GM18507 (cell line): ENCODE measurements at places on chromosomes 2 and 18.

GRCh38 chr18:3094338-3094684, 81.4 kb upstream of the LPIN2 start:
- DNase-seq, result no peak

- DNase-seq, result no peak
Measured at GRCh38 chr2:67570611-67571010, 173.5 kb downstream of the ETAA1 start.

DNA sequence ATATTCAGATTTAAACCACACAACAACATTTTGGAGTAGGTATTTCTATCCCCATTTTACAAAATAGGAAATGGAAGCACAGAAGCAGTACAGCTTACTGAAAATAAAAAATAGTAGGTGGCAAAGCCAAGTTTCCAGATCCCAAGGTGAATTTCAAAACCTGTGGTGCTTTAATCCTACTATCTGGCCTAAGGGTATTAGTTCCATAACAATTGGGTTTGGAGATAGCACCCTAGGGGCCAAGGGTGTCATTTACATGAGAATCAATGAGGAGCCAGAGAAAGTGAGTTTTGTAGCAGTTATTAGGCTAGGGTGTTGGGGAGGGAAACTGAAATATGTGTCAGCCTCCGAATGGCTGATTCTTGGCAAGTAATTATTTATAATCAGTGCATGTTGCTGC, 24.9 kb downstream of the OSBPL6 start:
- no peak for DNase-seq

- DNase-seq, result no peak
Measured at GRCh38 chr2:238433941-238434845, 7.5 kb downstream of the ASB1 start.

DNA sequence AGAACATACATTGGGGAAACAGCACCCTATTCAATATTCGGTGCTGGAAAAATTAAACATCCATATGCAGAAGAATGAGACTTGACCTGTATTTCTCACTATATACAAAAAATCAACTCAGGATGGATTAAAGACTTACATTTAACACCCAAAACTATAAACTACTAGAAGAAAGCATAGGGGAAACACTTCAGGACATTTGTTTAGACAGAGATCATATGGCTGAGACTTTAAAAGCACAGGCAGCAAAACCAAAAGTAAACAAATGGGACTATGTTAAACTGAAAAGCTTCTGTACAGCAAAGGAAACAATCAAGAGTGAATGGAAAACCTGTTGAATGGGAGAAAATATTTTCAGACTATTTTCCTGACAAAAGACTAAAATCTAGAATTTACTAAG, 1694.1 kb upstream of the CELF4 start:
- DNase-seq, result no peak

DNA sequence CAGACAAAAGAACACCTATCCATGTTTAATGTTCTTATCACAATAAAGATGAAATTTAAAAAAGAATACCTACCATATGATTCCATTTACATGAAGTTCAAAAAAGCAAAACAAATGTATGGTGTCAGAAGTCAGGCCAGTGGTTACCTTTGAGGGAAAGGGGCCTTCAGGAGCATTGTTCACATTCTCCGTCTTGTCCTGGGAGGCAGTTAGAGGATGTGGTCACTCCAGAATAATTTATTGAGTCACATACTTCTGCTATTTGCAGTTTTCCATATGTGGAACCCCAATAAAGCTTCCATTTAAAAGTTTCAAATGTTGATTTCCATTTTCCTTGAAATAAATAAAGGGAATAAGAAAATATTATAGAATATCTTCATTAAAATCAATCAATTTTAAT, 41.6 kb upstream of the POU3F3 start:
- DNase-seq, result no peak

DNA sequence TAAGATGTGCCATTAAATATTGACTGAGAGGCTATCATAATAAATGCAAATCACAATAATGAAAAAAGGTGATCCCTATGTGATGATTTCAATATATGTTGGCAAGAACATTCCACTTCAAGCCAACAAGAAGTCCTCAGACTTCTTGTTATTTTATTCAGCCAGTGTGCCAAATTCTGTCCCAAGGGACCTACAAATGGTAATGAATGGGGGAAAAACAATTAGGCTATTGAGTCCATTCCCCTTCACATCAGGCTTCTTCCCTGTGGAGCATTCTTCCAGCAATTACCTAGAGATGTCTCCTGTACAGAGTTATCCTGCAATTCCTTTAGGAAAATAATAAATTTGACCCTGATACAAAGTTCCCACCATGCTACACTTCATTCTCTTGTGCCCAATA, 144.4 kb downstream of the PIEZO2 start:
- DNase-seq, result no peak

- no peak for DNase-seq
Measured at GRCh38 chr2:225894236-225894980, 494.9 kb downstream of the NYAP2 start.

GRCh38 chr2:223909001-223909741, 36.0 kb downstream of the WDFY1 start:
- DNase-seq, result no peak

DNA sequence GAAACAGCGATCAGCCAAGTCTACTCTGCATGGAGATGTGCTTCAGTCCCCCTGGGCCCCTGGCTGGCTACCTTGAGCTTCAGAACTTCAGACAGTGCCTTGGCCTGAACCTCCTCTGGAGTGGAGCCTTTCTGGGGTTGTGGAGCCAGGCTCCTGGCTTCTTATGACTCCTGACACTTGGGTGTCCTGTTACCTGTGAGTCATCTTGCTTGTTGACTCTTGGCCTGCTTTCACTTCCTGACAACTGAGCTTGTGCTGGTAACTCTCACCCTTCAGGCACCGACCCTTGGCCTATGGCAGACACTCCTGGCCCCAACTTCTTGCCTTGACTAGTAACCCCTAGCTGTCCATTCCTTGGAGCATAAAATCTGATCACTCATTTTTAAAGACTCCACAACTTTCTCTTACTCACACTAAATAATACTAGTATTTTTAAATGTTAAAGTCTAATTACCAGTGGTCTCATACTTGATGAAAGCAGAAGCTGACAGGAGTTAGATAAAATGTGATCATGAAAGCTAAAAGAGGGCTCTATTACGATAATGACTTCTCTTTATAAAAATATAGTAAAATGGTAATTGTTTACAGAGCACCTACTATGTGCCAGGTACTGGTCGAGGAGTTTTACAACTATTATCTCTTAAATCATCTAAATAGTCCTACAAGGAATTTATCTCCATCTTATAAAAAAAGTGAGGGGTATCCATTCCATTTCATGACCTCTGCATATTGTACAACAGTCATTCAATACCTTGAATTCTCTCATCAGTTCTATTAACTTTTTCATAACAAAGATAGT, 46.3 kb upstream of the VIT start:
- DNase-seq, result no peak

DNA sequence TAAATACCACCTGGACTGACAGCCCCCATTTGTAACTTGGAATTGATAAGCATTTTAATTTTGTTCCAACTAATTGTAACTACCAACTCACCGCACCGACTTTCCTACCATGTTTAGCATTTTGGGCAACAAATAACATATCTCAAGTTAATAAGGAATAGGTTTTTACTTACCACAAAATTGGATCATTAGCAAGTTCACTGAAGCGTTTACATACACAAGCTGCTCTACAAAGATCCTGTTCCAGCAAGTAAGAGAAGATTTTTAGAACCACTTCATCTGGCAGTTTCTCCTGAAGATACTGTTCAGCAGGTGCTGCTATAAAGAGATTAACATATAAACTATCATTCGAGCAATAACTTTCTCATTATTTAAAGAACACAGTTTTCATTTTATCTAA, 55.7 kb downstream of the MSH6 start:
- no peak for DNase-seq

DNA sequence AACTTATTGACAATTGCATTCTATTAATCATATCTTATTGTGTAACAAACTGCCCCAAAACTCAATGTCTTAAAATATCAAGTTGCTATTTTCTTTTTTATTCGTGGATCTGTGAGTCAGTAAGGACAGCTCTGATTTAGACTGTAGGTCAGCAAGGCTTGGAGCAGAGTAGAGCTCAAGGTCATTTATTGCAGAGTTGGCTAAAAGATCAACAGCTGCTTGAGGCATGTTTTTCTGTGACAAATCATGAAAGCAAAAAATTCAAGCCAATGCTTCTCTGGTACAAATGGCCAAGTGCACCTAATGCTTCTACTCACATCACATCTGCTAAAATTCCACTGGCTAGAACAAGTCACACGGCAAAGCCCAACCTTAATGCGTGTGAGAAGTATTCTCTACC, 497.7 kb upstream of the LRATD1 start:
- DNase-seq, result no peak

- no peak for DNase-seq
Measured at GRCh38 chr2:69345434-69345833, 41.6 kb downstream of the GFPT1 start.

- no peak for DNase-seq
Measured at GRCh38 chr2:161265874-161266273, 42.4 kb upstream of the PSMD14 start.

DNA sequence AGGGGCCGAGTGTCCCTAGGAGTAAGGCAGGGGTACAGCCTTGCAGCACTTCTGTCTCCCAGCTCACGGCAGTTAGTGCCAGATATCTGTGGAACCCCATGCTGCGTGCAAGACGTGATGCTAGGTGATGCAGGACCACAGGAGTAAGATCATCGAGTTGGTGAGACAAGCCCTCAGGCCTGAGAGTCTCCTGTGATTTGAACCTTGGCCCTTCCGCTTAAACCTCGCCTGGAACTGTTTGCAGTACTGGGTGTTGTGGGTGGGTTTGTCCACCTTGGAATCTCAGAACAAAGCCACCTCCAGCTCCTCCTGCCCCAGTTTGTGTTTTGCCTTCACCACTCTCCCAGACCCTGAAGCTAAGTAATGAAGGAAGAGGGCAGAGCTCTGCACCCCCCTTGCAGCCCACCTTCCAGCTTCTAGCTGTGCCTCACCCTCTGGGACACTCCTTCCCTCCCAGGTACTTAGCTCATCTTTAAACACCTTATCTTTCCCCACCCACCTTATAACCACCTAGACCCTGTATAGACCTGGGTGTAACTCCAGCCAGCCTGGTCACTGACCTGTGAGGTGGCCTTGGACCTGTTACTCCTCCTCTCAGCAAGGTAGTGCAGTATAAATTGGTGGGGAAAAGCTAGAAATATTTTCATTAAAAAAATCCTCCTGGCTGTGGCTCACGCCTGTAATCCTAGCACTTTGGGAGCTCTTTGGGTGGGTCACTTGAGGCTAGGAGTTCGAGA, 6.6 kb downstream of the CNNM4 start:
- DNase-seq, result no peak

GRCh38 chr2:20570249-20570648, 80.6 kb downstream of the HS1BP3 start:
- no peak for DNase-seq

DNA sequence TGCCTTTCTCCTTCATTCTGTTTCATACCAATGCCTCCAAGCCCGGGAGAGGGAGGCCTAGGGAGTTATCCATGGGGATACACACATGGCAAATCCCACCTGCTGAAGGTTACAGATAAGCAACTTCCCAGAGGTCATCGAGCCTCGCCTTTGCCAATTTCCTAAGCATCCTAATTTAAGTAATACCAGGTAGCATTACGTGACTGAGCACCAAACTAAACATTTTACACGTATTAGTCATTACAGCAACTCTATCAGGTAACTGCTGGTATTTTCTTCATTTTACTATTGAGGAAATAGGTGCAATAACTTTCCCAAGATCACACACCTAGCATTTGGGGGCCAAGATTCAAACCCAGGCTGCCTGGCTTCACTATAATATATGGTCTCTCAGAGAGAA, 30.1 kb upstream of the BZW1 start:
- DNase-seq, result no peak

DNA sequence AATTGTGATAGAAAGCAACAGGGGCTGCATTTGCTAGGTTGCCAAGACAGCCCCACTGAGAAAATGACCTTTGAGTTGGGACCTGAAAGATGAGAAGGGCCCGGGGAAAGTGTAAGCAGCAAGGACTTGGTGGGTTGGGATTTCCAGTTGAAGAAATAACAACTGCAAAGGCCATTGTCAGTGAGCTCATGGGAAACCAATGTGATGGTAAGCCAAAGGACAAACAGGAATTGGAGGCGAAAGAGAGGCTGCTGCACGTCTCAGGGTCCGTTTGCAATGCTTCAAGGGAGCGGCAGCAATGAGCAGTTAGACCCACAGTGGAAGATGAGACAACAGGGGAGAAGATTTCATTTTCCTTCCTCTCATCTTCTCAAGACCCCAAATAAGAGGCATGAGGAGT, 51.5 kb upstream of the RGPD4 start:
- DNase-seq, result no peak

DNA sequence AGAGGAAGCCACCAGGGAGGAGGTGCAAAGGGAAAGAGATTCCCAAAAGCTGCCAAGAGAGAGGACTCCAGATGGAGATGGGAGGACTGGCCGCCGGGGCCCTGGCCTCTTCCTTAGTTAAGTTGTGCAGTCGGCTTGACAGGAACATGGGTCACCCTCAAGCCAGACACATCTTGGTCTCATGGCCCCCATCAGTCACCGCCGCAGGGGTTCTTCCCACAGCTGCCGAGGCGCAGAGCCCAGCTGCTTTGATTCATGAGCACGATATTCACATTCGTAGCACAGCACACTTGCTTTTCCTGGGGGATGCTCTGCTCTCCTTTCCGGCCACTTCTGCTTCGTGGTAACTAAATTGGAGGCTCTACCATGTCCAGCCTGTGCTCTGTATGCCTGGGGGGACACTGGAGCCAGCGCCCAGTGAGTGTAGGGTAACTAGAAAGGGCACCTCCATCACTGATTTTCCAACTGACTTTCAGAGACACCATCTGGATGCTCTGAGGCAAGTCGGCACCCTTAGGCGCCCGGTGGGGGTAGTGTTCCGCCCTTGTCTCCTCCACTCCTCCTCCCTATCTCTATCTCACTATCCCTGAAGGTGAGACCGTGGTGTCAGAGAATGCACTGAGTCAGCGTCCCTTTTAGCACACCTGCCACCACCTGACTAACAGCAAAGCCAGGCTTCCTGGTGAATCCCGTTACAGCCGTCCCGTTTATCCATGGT, 13.3 kb downstream of the TWIST2 start:
- no peak for DNase-seq
